Activated CD4-positive, alpha-beta T cell treated with anti-CD3 and anti-CD28 coated beads for 4 hours (primary cell): ENCODE measurements at places on chromosomes 1 and 21.

- no peak for DNase-seq
Observed at GRCh38 chr1:3463408-3463863, 9.0 kb downstream of the ARHGEF16 start.

DNA sequence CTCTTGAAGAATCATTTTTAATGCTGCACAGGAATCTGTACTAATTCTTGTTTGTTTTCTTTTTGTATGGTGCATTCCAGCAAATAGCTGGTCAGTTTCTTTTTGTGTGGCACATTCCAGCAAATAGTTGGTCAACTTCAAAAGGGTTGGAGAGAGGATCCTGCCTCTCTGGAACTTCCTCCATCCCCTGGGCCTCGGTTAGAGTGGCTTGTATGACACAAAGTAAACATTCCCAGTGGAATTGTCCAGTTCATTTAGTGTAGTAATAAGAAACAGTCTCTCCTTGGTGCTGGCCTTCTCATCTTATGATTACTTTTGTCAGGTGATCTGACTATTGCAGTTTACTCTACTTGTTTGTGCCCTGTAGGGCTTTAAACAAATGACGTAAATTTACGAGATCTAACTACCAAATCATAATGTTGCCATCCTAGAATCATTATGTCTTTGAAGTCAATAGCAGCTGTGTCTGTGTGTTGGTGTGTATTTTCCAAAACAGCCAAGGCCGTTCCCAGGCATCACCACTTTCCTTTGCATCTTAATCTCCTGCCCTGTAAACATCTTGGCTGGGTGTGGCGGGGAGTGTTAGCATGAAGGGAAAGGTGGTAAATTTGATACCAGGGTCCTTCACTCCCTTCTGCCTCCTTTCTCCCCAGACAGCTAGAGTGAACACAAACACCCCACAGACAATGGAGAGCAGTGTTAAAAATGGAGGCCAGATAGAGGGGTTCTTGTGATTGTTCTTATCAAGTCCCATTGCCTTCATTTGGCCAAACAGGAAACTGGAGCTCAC lies 77.9 kb downstream of the CDC7 start:
- no peak for DNase-seq

DNA sequence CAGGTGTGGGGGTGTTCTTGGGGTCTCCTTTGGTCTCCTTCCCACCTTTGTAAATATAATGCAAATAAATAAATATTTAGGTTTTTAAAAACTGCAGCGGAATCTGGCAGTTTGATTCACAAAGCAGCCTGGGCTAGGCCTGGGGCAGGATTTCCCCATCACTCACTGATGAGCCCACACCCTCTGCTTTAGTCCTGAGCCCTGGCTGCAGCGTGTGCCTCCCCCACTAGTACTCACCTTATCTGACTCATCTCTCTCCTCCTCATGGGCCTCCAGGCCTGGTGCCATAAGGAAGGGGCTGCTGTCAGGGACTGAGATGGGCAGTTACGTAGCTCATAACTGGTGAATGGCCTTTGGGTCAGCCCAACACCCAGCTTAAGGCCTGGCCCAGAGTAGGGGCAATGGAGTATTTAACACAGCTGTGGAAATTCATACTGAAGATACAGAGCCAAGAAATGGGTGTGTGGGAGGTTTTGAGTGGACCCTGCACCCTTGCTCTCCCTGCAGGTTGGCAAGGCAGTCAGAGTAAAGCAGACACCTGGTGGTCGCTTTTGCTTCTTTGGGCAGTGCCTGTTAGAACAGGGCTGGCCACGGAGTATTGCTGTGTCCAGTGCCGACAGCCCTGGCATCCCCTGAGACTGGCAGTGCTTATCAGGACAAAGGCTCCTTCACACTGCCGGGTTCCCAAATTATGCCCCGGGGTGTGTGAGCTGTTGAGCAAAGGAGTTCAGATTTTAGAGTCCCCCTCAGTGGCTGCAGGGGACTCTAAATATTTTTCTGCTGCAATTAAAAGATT lies 39.7 kb downstream of the AZIN2 start:
- no peak for DNase-seq

GRCh38 chr1:117262976-117263375 lies 52.2 kb upstream of the VTCN1 start:
- no peak for DNase-seq

DNA sequence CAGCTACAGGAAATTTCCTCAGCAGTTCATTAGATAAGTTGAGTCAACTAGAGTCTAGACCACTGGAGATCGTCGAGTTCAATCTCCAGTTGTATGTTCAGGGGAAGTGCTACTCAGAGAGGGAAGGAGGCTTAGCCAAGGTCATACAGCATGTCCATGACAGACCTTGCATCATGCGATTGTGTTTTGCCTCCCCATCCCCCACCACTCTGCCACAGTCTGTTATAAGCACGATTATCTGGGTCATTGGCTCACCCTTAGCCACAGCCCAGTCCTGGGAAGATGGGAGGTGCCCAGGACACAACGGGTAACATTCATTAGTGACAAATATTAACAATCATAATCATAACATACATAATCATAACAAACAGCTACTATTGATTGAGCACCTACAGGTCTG lies 18.9 kb upstream of the GRIK3 start:
- no peak for DNase-seq

DNA sequence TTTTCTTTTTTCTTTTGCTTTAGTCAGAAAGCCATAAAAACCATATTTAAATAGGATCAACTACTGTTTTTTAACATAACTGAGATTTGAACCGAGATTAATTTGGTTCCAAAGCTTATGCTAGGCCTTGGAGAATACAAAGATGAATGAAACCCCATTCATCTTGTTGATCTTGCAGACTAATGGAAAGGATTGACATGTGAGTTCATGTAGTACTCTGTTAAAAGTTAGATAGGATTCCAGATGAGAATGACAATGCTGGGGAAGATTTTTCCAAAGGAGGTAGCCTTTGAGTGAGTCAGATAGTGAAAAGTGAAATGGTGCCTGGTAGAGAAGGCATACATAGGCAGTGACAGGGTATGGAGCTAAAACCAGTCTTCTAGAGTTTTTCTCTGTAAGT lies 22.7 kb downstream of the RBM15 start:
- DNase-seq: no peak

- DNase-seq: no peak
Observed at GRCh38 chr1:198360208-198360729, 180.2 kb downstream of the ATP6V1G3 start.

- DNase-seq: peak; percentile 17
Observed at GRCh38 chr1:53367503-53368313, 39.8 kb upstream of the LRP8 start.

- no peak for DNase-seq
Observed at GRCh38 chr1:246210756-246211155, 296.3 kb downstream of the SMYD3 start.

GRCh38 chr1:3640121-3640837 lies 9.6 kb downstream of the WRAP73 start:
- no peak for DNase-seq

- peak; percentile 64 for DNase-seq
Observed at GRCh38 chr21:38219049-38219628, 37.7 kb upstream of the KCNJ15 start.

DNA sequence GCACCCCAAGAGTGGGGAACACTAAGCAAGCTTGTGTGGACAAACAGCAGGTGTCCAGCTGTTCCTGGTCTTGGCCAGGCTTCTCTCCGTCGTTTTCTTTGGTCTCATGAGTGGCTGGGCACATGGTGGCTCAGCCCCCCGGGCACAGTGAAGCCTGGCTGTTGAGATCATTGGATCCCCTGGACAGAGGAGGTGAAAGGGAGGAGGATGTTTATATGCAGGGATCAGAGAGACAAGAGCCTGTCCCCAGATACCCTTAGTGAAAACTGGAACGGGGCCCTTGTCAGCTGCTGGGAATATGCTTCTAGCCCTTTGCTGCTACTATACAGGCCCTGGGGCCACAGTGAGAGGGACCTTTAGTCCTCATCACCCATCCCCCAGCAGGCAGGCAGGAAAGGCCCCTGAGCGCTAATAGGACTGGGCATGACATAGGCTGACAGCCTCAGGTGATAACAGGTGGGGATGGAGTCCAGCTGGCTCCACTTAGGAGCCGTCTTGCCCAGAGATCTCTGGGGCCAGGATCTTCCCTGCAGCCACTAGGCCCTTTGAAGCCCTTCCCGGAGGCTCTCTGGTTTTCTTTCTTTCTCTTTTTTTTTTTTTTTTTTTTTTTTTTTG lies 16.4 kb downstream of the EPHA8 start:
- no peak for DNase-seq

DNA sequence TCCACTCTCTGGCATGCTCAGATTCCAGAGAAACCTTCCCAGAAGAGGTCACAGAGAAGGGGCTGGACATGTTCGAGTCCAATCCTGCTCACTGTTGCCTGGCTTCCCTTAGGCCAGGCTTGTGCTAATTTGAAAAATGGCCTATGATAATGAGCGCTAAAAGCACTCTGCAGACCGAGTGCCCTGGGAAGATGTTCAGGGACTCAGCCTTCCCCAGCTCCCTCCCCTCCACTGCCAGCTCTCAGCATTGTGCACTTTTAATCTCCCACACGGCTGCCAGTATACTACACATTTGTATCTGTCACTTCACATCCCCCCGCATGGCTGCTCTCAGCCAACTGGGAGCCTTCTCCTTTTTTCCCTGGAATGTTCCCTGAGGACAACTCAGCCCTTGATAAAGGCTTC lies 24.1 kb downstream of the FAM163A start:
- no peak for DNase-seq

DNA sequence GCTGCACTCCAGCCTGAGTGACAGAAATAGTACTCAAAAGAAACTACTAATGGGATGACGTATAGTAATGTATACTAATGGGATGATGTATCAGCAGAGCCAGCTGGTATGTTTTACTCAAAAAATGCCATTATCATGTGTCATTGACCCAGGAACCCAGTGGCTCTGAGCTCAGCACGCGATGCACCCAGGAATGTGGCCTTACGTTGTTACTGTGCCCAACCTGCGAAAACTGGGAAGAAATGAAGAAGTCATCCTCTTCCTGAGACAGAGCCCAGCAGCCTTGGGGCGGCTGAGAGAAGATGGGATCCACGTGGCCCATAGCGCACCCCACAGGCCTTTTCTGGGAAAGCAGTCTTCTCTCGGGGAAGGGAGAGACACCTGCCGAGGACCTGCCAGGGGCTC lies 8.8 kb downstream of the UBE2J2 start:
- DNase-seq: no peak

GRCh38 chr1:229238674-229239415 lies 32.1 kb upstream of the RAB4A start:
- no peak for DNase-seq
